NCI-H774 (cell line): ENCODE measurements at places on chromosomes 16 and 17.

GRCh38 chr17:78828470-78829185 lies 12.0 kb downstream of the USP36 start:
- no peak for DNase-seq

DNA sequence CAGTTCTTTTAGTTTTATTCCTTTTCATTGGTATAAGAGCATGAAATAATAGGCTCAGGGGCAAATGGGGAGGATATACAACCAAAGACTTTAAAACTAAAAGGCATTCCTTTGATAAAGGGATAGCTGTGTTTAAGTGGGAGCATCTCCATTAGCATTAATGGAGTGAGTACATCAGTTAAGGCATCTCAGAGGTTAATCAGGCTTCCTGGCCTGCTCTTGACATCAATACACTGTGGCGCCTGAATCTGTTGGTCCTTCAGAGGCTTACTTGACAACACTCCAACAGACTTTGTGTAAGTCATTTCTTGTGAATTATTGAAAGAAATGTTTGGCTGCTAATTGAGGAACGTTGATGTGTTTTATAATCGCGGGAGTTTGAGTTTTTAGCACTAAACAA lies 230.7 kb downstream of the BCAS3 start:
- DNase-seq: no peak

DNA sequence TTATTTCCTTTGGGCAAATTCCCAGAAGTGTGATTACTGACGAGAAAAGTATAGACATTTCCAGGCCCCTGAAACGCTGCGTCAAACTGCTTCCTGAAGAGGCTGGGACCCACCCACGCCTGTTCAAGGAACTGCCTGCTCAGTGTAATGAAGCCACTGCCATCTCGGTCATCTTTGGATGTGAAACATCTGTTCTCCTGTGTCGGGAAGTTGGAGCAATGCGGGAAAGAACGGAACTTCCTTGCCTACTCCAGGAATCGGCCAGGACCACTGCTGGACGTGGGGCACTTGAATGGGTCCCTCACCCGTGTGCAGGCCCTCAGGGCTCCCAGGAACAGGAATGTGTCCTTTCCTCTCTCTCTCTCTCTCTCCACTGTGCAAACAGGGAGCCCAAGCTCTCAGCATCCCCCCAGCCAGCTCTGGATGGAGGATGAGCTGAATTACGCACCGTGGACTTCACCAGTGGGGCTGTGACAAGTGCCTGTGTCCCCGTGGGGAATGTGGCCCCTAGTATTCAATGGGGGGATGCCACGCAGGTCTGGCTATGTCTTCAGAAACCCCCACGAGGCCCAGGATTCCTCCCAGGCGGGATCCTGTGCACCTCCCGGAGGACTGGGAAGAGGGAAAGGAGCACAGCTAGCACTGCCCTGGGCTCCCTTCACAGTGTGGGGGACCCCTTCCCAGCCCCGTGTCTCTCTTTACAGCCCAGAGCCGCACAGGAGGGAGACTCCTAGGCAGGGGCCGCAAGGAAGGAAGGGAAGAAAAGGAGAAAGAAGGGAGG lies 18.3 kb upstream of the LITAF start:
- DNase-seq: no peak

DNA sequence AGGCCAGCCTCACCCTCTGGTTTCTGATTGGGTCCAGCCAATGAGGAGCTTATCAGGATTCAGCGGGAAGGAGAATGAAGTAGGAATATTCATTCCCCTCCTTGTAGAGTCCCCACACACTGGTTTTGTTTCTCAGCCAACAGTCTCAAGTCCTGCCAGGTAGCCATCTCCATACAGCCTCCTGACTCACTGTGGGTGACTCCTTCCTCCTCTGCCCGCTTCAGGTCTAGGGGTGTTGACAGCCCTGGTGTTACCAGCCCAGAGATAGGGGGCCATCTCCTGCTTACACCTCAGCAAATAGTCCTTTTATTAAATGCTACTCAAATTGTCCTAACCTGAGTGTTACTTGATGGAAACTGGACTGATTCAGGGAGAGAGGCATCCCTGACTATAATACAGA lies 4.0 kb upstream of the MFAP4 start:
- no peak for DNase-seq

GRCh38 chr17:62741290-62741689 lies 66.8 kb downstream of the MARCHF10 start:
- DNase-seq: no peak

DNA sequence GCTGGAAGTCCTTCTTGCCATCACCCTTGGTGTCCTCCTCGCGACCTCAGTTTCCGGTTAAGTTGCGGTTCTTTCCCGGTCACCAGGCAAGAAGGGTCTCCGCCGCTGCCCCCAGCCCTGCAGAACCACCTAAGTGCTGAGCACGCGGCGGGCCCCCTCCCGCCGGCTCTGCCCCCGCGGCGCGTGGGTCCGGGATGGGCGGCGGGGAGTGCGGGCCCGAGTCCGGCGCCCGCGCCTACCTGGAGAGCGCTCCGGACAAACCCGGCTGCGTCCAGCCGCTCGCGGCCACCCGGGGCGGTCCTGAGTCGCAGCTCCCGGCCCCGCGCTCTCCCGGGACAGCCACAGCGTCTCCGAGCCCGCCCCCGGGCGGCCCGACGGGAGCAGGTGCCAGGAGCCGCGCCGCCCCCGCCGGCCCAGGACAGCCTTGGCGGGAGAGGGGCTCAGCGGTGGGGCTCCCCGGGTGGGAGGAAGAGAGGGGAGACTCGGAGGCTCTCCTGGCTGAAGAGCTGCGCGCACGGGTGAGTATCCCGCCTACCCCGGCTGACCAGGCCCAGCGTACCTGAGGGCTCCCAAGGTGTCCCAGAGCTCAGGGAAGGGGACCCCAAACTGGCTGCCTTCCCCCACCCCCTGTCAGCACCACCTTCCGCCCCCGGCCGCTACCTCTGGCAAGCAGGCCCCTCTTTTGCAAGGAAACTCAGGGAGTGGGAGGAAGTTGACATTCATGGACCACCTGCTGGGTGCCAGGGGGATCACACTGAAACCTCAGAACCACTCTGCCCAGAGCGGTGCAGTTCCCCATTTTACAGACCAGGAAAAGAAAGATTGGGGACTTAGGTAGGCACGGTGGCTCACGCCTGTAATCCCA lies 22.2 kb upstream of the C17orf113 start:
- DNase-seq: no peak

DNA sequence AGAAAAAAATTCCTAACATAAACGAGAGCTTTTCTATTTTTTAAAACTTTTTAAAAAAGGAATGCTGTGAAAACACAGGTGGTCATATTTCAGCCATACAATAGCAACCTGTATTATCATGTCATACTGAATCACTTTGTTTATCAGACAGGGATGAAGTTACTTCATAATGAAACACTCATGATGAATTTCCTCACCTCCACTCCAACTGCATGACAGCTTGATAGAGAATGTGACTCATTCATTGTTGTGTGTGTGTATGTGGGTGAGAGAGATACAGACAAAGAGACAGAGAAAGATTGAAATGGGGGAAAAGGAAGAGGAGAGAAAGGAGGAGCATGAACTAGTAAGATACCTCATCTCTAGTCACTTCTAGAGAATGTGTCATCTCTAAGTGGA lies 109.0 kb downstream of the SYCE1L start:
- no peak for DNase-seq

DNA sequence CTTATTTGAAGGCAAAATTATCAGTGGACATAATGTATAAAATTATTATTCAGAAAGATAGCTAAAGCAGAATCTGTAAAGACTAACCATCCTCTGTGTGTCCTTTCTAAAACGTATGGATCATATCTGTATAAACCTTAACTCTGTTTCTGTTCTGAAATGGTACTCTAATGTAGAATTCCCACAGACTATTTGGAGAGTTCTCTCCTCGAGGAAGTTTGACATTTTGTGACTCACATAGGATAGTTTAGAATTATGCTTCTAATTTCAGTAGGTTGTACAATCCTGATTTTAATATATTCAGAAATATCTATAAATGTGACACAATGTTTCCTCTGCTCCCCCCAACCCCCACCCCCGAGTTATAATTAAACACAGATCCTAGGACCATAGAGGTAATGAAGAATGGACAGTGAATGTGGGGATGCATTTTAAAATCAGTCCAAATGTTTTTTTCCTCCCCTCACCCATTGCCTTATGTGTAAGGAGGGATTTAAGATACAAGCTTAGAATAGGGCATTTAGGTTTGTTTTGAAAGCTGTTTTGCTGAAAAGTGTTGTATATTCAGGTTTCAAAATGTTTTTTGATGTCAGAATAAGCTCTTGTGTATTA lies 66.8 kb downstream of the BCAS3 start:
- no peak for DNase-seq

DNA sequence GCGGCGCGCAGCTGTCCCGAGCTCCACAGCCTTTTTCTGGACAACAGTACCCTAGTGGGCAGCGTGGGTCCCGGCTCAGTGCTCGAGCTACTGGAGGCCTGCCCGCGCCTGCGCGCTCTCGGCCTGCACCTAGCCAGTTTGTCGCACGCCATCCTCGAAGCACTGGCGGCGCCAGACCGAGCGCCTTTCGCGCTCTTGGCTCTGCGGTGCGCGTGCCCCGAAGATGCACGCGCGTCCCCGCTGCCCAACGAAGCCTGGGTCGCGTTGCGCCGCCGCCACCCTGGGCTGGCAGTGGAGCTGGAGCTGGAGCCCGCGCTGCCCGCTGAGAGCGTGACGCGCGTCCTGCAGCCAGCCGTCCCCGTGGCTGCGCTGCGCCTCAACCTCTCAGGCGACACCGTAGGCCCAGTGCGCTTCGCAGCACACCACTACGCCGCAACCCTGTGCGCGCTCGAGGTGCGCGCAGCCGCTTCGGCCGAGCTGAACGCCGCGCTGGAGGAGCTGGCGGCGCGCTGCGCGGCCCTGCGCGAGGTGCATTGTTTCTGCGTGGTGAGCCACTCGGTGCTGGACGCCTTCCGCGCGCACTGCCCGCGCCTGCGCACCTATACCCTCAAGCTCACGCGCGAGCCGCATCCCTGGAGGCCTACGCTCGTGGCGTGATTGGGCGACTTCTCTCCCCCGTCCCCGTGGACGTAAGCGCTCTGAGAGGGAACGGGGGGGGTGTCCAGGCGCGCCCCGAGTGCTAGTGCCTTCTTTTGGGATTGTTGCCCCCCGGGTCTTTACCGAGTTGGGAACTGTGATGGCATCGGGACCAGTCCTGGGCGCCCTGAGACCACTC lies 1.2 kb upstream of the HSF4 start:
- DNase-seq: peak; percentile 41

DNA sequence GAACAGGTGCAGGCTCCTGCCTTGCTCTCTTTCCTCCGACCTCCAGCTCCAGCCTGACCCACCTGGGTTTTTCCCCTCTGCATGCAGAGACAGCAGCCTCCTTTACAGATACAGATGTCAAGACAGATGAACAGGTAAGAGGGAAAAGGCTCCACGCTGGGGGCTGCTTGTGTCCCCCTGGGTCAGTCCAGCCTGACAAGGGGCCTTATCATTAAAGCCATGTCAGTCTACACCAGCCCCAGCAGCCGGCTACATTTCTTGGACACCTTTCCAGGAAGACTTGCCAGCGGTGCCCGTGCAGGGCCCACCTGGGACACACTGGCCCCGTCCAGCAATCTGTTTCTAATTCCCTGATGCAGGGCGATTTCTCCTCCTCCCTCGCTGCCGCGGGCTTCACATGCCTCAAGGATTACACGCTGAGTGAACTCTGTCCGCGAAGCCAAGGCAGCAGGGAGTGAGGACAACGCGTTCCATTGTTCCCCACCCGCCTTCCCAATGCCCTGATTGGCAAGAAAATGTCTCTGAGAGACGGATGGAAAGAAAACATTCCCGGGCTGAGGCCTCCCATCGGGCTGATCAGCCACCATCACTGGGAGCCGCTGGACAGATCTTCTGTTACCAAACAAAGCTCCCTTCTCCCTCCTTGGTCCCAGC lies 184.7 kb downstream of the C16orf95 start:
- DNase-seq: no peak

DNA sequence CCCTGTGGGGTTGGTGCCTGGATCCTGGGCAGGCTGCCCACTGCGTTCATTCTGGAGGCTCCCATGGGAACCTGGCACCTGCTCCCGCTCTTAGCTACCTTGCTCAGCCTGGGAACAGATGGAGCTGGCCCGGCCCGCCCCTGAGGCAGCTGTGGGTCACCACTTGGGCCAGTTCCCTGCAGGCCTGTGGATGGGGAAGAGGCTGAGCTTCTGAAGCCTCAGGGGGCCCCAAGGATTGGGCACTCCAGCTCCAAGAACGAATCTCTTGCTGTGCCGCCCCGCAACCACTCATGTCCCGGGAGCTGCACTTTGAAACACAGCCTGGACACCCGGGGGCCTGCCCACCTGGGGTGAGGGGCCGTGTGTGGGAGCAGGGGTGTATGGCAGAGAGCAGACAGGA lies 37.7 kb downstream of the BAHCC1 start:
- peak; percentile 82 for DNase-seq

DNA sequence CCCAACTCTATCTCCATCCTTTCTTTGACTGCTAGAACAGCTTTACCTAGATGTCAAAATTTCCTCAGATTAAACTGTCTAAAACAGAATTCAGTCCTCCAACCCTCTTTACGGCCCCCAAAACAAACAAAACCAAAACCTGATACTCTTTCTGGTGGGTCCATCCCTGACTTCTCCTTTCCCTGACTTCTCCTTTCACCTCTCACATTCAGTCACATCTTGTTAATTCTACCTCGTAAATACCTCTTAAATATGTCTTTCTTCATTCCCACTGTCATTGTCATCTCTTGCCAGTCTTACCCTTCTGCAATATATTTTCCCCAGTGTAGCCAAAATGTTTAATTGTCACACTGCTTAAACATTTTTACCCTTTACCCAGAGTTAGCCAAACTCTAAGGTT lies 4.6 kb downstream of the PPM1E start:
- no peak for DNase-seq

GRCh38 chr17:63928966-63929695 lies 3.0 kb downstream of the CD79B start:
- DNase-seq: no peak

- DNase-seq: no peak
Observed at GRCh38 chr17:83126275-83126811, 46.9 kb downstream of the METRNL start.

DNA sequence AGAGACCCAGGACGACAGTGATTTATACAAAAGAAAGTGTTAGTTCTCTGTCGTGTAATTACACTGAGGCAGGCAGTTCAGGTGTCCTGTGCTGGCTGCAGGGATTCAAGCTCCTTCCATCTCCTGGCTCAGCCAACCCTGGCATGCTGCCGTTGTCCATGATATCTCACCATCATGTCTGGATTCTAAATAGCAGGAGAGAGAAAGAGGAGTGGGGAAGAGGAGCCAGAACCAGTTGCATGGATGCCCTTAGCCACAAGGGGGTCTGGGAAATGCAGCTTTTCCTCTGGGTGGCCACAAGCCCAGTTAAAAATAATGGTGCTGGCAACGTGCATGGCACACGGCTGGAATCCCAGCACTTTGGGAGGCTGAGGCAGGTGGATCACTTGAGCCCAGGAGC lies 9.7 kb downstream of the C16orf54 start:
- DNase-seq: no peak

GRCh38 chr16:54362591-54363206 lies 76.1 kb upstream of the IRX3 start:
- no peak for DNase-seq

- no peak for DNase-seq
Observed at GRCh38 chr17:77844681-77845080, 113.8 kb upstream of the TNRC6C start.

DNA sequence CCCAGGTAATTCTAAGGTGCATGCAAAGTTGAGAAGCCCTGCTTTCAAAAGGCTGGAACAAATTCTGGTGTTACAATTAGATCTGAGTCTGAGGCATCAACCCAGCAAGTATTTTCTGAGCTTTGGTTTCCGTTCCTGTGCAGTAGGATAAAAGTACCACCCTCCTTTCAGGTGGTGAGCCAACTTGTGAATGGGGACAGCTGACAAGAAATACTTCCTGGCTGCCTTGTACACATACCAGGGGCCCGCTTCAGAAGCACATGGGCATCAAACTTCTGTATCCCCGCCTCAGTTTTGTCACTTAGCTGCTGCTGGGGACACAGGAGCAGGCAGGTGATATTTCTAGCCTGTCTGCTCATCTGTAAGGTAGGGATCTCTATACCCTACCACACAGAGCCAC lies 252.2 kb downstream of the CPPED1 start:
- DNase-seq: no peak
